ENCODE measurements at places on chromosomes 3 and 15. TPM values are rescaled to one million over a fixed set of nuclear protein-coding genes. Genes with fewer than 3 reads are reported as not detected.

BCL2A1 gene
- not detected for polyA plus RNA-seq

SEMA3F gene
- 17.0 TPM for polyA plus RNA-seq

CMTM8 gene
- polyA plus RNA-seq = not detected

IL17RB gene
- polyA plus RNA-seq = 2.2 TPM

FBXW12 gene
- polyA plus RNA-seq = not detected

CNBP gene
- polyA plus RNA-seq = 278 TPM

ALCAM gene
- 94.7 TPM for polyA plus RNA-seq

LMAN1L gene
- polyA plus RNA-seq = not detected

TRANK1 gene
- 15.5 TPM for polyA plus RNA-seq

CLDN16 gene
- polyA plus RNA-seq = not detected

ZNF80 gene
- 0.17 TPM for polyA plus RNA-seq

CCDC191 gene
- 18.8 TPM for polyA plus RNA-seq

WDR93 gene
- not detected for polyA plus RNA-seq

EPHA3 gene
- 33.0 TPM for polyA plus RNA-seq

STRC gene
- polyA plus RNA-seq = 2.5 TPM

DTX3L gene
- polyA plus RNA-seq = not detected

CKMT1B gene
- polyA plus RNA-seq = 23.2 TPM

RAB11A gene
- polyA plus RNA-seq = 620 TPM

LSAMP gene
- polyA plus RNA-seq = 89.6 TPM

TEX55 gene
- polyA plus RNA-seq = not detected

SHISA5 gene
- 121 TPM for polyA plus RNA-seq

EPHB3 gene
- 4.3 TPM for polyA plus RNA-seq

PAK2 gene
- 40.3 TPM for polyA plus RNA-seq

MGLL gene
- 2.0 TPM for polyA plus RNA-seq

SLC28A1 gene
- polyA plus RNA-seq = not detected

CCR9 gene
- polyA plus RNA-seq = not detected

GOLGA8H gene
- 0.14 TPM for polyA plus RNA-seq

GOLGA6B gene
- not detected for polyA plus RNA-seq

SOX14 gene
- polyA plus RNA-seq = not detected

ARID3B gene
- 12.8 TPM for polyA plus RNA-seq

ANKRD63 gene
- polyA plus RNA-seq = not detected

SEC61A1 gene
- polyA plus RNA-seq = 96.5 TPM

ZNF385D gene
- 3.4 TPM for polyA plus RNA-seq

FOXB1 gene
- polyA plus RNA-seq = not detected

EPB42 gene
- polyA plus RNA-seq = not detected

TPRG1 gene
- 1.6 TPM for polyA plus RNA-seq

FSIP1 gene
- 3.8 TPM for polyA plus RNA-seq

SUSD5 gene
- polyA plus RNA-seq = 0.74 TPM

CFAP44 gene
- polyA plus RNA-seq = 7.3 TPM

B2M gene
- 15.6 TPM for polyA plus RNA-seq

CHL1 gene
- polyA plus RNA-seq = 199 TPM

PPP1R14D gene
- not detected for polyA plus RNA-seq

GRAMD2A gene
- 3.2 TPM for polyA plus RNA-seq

SI gene
- not detected for polyA plus RNA-seq

GPR87 gene
- not detected for polyA plus RNA-seq

DAPK2 gene
- polyA plus RNA-seq = 0.18 TPM

XPC gene
- 21.9 TPM for polyA plus RNA-seq

SPESP1 gene
- not detected for polyA plus RNA-seq
